SHP77 (cell line): ENCODE measurements at places on chromosomes 4 and X.

- DNase-seq, result no peak
Observed at GRCh38 chr4:111879539-111879938, 265.7 kb upstream of the FAM241A start.

- DNase-seq, result no peak
Observed at GRCh38 chrX:153438532-153438931, 7.3 kb downstream of the TREX2 start.

DNA sequence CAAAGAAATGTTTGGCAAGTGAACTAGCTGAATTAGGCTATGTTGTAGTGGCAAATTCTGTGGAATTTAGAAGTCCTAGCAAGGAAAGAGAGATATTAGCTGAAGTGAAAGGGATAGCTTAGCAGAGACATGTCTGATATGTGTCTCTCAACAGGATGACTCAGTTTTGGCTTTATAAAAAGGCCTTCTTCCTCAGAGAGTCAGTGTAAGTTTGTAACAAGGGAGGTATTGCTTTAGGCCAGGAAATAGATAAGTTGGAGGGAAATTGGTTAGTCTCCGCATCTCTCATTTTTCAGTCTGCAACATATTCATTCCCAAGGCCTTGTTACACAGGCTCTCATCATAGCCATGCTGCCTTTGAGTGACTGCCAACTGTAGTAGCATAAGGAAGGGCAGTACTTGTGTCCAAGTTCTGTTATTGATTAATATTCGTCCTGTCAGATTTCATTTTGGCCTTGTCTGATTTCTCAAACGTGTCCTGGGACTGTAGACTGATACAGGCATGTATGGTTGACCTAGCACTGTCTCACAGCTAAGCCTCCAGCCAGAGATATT, 4.0 kb downstream of the TMEM164 start:
- DNase-seq, result no peak

DNA sequence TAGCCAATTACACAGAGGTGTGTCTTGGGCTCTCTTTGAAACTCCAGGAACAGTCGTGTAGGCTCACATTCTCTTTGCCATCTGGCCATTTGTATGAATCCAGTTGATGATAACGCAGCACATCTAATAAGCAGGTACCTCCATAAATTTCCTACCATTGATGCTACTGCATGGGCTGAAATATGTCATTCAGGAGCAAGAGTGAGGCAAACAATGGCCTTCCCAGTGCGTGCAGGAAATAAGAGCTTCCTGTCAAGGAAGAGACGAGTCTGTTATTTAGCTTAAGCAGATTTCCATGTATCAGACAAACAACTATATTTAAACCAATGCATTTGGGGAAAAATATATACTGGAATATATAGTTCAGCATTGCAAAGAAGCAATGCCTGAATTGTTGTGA, 102.1 kb upstream of the MXRA5 start:
- no peak for DNase-seq

DNA sequence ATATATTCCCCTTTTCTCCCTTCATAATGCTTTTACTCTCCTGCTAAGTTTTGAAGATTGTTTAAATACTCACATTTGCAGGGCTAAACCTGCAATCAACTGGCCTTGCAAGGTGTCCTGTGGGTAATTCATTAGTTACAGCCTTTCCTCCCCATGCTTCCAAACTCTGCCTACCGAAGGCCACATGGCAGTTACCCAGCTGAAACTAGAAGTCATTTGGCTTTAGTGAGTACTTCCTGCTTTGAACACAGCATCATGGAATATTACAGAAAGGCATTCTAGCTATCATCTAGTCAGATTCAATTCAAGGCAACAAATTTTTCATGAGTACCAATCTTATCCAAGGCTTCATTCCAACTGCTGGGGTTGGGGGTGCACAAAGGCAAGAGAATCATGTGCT, 55.6 kb downstream of the SRPX start:
- no peak for DNase-seq

GRCh38 chrX:51487960-51488267, 8.5 kb downstream of the NUDT11 start:
- no peak for DNase-seq

GRCh38 chrX:110584083-110584482, 211.5 kb downstream of the CHRDL1 start:
- no peak for DNase-seq

DNA sequence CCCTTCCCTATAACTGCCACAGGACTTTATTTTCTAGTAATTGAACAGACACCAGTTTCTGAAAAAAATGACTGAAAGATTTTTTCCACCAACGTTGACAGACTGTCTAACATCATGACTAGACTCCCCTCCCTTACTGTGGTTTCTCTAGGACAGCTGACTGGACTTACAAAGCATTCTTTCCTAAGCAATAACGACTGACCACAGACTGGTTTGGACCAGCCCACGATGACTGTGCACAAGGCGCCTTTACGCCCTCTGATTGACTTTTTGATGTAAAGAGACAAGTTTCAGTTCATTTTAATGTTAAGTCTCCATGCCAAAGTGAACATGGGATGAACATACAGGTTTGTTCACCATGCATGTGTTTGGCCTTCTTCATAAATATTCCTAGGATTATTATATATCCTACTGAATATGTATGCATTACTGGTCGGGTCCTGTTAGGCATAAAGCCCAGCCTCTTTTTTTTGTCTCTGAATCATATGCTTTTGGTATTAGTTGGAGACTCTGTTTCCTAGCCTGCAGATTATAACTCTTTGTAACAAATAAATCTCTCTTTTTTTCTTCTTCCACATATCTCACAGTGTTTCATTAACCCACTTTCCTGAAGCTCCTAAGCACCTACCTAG, 50.5 kb upstream of the UGT2B4 start:
- DNase-seq, result no peak

DNA sequence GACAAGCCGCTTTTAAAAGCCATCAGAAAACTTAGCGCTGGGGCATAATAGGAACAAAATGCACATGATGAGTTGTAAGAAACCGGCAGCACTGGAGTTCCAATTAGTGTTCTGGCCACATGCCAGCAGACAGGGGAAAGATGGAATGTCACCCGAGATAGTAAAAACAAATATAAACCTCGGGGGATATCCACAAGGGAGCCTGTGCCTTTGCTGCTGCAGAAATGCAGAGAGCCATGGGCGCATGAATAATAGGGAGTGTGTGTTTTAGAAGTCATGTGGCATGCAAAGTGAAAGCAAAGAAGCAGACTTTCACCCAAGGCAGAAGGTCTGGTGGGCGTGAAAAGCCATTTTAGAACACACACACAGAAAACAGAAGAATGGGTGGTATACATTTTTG, 19.1 kb downstream of the GPRASP3 start:
- no peak for DNase-seq

GRCh38 chr4:2434420-2434819, 15.7 kb downstream of the CFAP99 start:
- no peak for DNase-seq

DNA sequence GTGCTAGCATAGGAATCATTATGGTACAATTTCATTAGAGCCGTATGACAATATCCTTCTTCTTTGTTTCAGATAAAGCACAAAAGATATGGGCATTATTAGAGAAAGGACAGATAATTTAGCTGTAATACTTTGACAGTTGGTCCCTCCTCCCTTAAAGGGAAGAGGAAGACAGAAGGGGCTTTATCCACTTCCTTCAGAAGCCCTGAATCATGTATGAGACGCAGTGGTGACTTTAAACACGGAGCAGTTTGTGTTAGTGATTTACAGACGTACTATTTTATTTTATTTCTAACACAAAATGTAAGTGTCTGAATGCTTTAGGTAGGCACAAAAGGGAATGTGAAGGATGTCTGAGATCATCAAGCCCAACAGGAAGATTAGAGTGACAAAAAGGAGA, 467.7 kb downstream of the IL15 start:
- no peak for DNase-seq

DNA sequence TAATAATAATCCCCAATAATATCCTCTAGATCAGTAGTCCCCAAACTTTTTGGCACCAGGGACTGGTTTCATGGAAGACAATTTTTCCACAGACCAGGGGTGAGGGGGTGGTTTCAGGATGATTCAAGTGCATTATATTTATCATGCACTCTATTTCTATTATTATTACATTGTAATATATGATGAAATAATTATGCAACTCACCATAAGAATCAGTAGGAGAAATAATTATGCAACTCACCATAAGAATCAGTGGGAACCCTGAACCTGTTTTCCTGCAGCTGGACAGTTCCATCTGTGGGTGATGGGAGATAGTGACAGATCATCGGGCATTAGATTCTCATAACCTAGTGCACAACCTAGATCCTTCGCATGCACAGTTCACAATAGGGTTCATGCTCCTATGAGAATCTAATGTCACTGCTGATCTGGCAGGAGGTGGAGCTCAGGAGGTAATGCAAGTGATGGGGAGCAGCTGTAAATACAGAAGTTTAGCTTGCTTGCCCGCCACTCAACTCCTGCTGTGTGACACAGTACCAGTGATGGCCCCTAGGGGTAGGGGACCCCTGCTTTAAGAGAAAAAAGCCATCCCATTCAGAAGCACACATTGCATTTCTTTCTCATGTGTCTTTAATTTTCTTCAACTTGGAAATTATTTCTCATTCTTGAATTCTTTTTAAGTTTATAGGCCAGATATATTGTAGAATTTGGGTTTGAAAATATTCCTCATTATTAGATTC, 16.0 kb upstream of the SH3RF1 start:
- DNase-seq, result peak; percentile 10

- DNase-seq, result no peak
Observed at GRCh38 chr4:175103403-175103802, 185.2 kb downstream of the ADAM29 start.

DNA sequence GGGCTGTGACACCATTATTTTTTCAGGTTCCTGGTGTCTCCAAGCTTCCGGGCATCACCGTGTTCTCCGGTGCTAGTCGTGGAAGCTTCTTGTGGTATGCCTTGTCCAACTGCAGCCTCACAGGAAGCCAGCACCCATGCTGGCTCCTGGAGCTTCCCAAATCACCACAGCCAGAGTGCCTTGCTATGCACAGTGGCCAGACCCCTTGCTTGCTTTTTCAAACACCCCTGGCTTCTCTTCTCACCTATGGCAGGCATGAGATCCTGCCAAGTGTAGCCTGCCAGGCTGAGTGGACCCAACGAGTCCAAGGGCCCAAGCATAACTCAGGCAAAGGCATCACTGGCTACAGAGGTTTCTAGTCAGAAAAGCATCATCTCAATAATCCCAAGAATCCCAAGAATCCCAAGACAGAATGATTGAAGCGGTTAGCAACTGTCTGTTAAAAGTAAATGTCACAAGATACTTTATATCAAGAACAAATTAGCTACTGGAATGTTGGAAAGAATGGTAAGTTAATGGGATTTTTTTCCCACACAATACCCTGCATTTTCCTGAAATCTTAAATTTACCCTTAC, 1522.9 kb downstream of the PCDH18 start:
- DNase-seq, result no peak

DNA sequence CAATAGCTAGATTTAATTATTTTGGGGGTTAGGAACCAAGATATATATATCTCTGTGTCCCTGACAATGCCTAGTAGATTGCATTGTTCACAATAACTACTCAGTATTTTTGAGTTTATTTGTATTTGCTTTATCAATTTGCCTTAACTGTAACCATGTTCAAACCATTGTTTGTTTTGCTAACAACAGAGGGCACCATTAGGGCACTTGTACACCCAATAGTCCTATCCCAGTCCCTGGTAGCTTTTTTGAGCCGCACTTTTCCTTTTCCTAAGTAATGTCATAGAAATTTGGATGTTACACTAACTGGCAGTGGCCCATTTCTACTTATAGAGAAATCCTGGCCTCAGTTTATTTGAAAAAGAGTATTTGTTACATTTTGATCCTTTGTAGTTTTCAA, 575 bp upstream of the KLHL5 start:
- DNase-seq, result no peak

- DNase-seq, result no peak
Observed at GRCh38 chrX:150229481-150229880, 133.6 kb upstream of the MAMLD1 start.

GRCh38 chrX:10620121-10620699, at the start of gene MID1:
TSS of gene MID1 (minus strand) at chrX:10620585. CDS start at chrX:10567547, 53,038 bp downstream.
- no peak for DNase-seq

DNA sequence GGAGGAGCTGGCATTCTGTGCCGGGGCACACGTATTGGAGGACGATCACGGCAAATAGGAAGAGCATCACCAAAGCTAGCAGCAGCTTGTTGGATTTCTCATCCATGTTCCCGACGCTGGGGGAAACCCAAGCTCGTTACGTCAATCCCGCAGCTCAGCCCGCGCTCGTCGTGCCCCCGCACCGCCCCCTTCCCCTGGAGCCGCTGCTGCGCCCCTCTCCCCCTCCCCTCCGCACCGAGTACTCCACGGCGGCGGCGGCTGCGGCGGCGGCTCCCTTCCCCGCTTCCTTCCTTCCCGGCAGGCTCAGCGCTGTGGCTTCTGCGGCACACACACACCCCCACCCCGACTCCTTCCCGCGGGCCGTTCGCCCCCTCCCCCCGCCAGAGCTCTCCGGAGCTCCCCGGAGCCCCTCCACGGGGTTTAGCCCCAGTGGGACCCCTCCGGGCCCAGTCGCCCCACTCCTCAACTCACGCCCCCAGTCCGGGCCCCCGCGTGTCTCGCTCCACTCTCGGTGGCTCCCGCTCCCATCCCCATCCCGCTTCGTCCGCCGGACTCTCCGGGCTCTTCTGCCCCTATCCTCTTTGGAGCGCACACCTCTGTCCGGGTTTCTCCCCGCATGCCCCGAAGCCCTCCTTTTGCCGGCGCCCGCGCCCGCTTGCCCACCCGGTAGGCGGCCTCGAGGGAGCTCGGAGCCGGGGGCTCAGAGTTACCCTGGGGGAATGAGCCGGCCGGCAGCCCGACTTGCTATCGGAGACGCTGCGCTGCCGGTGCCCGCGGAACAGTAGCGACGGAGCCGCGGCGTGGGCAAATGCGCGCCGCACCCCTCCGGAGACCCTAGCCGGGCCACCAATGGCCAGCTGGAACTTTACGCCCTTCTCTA, 978 bp downstream of the HS6ST2 start:
- DNase-seq, result no peak

GRCh38 chr4:137124278-137124932, 407.9 kb downstream of the PCDH18 start:
- peak; percentile 25 for DNase-seq

DNA sequence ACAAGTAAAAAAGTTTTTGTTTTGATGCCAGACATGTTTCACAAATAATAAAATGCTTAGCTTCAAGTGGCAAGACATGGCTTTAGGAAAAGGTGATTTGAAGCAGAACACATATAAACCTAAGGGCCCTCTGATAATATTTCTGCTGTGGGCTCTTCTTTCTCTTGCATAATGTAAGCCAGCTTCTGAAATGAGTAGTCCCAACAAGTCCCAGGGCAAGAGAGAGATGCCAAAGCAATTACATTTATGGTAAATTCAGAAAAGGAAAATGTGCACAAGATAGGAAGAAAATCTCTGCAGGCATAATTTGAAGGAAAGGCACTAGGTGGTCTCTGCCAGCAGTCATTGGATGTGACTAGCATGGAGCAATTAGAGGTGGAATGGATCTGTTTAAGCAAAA, 170.8 kb upstream of the GALNT7 start:
- no peak for DNase-seq

- no peak for DNase-seq
Observed at GRCh38 chr4:117327491-117327890, 242.1 kb upstream of the TRAM1L1 start.

DNA sequence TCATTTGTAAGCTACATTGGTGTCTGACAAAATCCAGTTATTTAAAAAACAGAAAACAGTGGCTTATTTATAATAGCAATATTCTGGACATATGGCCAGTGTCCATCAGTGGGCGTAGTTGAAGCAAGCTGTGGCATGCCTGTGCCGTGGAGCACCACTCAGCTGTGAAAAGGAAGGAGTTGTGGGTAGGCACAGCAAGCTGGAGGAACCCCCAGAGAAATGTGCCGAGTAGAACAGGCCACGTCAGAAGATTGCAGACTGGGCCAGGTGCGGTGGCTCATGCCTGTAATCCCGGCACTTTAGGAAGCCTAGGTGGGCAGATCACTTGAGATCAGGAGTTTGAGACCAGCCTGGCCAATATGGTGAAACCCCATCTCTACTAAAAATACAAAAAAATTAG, 102.4 kb downstream of the GPR143 start:
- DNase-seq, result no peak
